ENCODE measurements at places on chromosomes 1 and 21.
A peak's percentile ranks its signal among the peaks of the same experiment; 100 is the strongest.

DNA sequence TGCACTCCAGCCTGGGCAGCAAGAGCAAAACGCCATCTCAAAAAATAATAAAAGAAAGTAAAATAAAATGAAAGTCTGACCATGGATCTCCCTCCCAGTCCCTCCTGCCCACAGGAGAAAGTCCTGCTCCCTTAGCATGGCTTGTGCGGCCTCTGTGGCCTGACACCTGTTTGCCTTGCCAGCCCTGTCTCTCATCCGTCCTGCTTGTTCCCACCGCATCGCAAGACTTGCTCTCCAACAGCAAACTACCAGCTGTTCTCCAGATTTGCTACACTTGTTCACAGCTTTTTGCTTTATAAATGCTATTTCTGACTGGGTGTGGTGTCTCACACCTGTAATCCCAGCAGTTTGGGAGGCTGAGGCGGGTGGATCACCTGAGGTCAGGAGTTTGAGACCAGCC lies 2.7 kb downstream of the ETV3L start:
- no peak for DNase-seq

DNA sequence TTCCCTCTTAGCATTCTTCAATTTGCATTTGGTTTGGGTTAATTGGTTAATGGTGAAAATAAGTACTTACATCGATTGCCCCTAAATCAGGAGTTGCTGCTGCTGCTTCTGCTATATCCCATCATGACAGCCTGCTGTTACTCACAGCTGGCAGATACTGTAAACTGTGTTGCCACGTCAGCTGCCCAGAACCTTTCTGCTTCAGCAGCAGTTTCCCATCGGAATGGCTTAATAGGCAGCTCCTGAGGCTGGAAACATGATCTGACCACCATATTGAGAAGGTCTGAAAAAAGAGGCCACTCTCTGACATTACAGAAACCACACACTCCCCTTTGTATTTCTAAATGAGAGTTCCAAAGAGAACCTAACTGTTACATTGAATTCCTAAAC lies 14.3 kb upstream of the SEC16B start:
- no peak for DNase-seq

GRCh38 chr1:85448358-85448757 lies 16.6 kb downstream of the DDAH1 start:
- DNase-seq = no peak

- no peak for DNase-seq
Observed at GRCh38 chr1:68107771-68108170, 57.3 kb upstream of the DIRAS3 start.

DNA sequence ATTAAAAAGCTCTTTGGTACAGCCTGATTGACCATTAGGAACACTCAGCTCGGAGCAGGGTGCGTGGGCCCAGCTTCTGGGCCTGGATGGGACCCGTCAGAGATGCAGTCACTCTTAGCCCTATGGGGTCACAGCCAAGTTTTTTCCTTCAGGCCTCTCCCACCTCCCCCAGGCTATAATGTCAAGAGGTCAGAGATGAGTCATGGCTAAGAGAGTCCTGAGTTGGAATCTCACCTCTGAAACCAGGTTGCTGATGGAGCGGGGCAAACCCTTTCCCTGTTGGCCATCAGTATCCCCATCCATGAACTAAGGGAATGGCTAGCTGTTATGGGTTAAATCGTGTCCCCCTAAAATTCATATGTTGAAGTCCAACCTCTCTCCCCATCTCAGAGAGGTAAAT lies 195.9 kb upstream of the POU3F1 start:
- DNase-seq = no peak

DNA sequence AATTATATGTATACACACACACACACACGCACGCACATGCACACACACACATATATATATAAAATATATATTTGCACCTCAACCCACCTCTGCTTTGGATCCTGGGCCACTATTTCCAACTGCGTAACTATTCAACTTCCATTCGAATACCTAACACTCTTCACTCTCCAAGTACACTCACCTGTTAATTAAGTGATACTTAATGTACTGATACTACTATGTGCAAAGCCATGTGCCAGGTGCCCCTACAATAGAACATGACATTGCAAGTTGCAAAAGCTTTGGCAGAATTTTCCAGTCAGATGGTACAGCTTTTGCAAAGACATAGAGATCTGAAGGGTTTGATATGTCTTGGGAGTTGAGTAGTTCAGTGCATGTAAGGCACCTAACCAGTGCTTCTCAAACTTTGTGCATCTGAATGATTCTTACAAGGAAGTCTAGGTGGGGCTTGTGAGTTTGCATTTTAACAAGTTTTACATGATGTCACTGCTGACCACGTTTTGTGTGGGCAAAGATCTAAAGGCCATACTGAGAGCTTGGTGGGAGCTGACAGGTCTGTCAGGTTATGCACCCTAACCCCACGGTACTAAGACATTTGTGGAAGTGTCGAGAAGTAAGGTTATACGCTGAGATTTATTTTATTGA lies 7.2 kb downstream of the CXADR start:
- no peak for DNase-seq

DNA sequence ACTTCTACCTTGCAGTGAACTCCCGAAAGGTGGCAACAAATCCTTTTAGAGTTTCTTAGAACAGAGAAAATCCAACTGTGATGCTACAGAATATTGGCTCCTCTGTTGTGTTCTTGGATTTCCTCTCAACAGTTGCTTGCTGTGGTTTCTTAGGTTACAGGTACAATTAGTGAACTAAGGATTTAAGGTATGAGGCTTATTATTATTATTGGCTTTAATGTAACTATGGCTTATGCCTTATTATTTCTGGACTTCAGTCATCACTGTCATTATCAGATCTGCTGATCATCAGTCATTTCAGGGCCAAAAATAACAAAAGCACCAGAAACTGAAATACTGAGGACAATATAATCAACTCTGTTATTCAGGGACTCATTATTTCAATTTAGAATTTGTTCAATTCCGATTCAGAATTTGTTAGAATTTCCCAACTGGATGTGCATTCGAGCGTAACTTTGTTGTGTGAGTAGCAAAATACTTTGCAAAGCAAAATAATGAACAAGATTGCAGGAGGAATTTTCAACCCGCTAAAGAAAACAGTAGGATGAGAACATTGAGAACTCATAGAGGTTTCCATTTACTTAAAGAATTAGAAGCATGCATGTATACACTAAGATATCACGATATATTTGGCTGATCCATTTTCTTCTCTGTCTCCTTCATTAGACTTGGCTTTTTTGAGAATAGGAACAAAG lies 65.5 kb upstream of the AK4 start:
- DNase-seq = no peak

GRCh38 chr1:43258370-43258769 lies 11.4 kb upstream of the TMEM125 start:
- DNase-seq = no peak

DNA sequence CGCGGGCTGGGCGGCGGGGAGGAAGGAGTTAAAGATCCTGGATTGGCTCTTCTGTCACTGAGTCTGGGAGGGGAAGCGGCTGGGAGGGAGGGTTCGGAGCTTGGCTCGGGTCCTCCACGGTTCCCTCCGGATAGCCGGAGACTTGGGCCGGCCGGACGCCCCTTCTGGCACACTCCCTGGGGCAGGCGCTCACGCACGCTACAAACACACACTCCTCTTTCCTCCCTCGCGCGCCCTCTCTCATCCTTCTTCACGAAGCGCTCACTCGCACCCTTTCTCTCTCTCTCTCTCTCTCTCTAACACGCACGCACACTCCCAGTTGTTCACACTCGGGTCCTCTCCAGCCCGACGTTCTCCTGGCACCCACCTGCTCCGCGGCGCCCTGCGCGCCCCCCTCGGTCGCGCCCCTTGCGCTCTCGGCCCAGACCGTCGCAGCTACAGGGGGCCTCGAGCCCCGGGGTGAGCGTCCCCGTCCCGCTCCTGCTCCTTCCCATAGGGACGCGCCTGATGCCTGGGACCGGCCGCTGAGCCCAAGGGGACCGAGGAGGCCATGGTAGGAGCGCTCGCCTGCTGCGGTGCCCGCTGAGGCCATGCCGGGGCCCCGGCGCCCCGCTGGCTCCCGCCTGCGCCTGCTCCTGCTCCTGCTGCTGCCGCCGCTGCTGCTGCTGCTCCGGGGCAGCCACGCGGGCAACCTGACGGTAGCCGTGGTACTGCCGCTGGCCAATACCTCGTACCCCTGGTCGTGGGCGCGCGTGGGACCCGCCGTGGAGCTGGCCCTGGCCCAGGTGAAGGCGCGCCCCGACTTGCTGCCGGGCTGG lies at the start of gene NPR1:
TSS of gene NPR1 (plus strand) at position 170 of the 818 bp plus-strand sequence. CDS start at position 591, 421 bp downstream.
- DNase-seq = no peak

DNA sequence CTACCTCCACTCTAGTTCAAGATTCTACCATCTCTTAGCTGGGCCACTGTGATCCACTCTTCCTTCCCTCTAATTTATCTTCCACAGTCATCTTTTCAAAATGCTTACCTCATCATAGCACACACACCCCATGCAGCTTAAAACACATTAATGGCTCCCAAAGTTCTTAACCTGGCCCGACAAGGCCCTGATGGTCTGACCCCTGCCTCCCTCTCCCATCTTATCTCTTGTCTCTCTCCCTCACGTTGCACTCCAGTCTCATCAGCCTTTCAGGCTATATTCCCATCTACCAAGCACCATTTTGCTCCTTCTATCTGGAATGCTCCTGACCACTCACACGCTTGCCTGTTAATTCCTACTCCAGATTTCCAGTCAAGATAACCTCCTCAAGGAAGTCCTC lies 2.5 kb upstream of the ZBTB8A start:
- no peak for DNase-seq

GRCh38 chr1:1567152-1567875 lies 7.3 kb downstream of the SSU72 start:
- no peak for DNase-seq

- DNase-seq = no peak
Observed at GRCh38 chr1:117180147-117180967, 30.4 kb downstream of the VTCN1 start.

GRCh38 chr1:34858901-34859445 lies 576 bp downstream of the SMIM12 start:
- peak; percentile 15 for DNase-seq

DNA sequence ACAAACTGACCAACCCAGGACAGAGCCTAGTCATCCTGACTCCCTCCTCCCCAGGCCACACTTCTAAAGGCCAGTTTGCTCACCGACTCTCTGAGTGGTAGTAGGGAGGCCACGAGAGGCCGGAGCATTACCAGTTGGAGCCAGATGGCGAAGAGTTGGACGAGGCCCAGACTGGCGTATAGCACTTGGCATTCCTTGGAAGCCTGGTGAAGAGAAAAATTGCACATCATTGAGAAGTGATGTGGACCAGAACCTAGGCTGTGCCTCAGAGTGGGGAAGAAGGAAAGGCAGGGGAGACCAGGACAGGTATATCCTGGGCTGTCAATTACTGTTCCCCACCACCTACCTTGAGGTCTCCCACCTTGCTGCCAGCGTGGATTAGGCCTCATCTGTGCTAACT lies 12.2 kb downstream of the PABPC4 start:
- DNase-seq = no peak

DNA sequence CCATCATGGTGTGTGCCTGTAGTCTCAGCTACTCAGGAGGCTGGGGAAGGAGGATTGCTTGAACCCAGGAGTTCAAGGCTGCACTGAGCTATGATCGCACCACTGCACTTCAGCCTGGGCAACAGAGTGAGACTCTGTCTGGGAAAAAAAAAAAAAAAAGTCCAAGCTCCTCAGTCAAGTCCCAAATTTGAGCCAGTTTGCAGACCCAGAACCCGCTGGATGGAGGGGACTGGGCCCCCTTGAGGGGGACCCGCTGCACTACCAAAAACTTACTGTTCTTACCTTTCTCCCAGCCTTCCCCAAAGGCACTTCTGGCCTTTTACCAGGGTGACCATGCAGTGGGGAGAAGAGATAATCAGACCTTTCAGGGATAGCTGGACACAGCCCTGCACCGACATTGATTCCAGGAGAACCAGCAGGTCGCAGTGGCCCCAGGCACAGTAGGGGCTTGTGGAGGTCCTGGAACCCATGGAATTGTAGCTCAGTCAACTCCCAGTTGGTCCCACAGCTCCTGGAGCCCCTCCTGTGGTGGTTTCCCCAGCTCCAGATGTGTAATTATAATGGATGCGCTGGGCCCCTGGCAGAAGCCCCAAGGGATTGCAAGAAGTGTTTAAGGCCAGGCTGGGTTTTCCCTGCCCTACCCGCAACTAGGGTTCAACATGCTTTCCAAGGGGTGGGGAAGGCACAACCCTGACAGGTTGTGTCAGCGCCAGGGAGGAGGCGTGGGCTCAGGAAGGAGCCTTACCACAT lies 4.1 kb upstream of the WNT9A start:
- no peak for DNase-seq

GRCh38 chr1:31783846-31784245 lies 19.7 kb upstream of the ADGRB2 start:
- no peak for DNase-seq

DNA sequence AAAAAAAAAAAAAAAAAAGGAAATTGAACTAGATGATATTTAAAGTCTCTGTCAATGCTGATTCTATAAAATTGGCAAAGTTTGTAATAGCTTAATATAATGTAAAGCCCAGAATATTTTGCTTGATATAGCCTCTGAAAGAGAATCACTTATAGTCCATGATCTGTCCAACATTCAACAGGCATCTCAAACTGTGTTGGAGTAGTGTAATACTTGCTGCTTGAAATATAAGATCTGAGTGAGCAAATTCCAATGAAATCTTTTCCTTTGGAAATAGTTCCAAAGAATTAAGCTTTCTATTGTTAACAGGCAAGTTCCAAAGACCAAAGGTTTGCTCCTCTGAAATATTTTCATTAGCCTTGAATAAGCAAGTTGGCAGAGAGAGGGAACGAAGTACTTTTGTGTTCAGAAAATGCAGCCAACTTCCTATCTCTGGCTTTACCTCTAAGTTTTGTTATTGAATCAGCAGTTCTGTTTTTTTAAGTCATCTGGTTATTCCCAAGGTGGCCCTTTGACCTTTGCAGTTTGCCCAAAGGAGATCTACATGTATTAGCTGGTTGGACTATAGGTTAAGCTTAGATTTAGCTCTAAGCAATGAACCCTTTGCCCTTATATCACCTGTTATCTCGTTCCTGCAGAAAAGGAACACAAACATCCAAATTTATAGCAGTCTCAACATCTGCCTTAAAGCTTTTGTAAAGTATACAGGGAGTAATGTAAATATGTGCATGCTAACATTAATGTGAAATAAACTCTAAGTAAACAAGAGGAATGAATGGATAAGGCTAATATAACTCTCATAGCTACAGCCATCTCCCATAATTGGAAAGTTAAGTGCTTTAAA lies 24.4 kb upstream of the CEP350 start:
- DNase-seq = no peak
